ENCODE measurements at places on chromosomes 12 and 14. TPM values are rescaled to one million over a fixed set of nuclear protein-coding genes. Genes with fewer than 3 reads are reported as not detected.

DNA sequence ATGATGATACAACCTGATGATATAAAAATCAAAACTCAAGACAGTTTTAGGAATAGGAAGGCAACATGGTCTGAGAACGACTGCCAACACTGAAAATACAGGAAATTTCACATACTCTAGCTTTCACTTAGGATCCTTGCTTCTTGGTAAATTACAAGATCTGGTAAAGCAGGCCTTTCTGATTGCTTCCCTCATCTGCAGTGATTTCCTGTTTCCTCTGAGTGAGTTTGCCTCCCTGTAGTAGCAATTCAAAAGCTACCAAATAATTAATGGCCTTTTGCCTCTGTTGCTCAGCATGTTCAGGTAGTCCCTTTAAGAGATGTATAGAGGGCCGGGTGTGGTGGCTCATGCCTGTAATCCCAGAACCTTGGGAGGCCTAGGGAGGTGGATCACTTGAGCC is 2.0 kb upstream of the IRAK3 start:
- no peak for DNase-seq

- DNase-seq: no peak
These were observed 175.2 kb upstream of the GRIN2B start for GRCh38 chr12:14156606-14157005.

DNA sequence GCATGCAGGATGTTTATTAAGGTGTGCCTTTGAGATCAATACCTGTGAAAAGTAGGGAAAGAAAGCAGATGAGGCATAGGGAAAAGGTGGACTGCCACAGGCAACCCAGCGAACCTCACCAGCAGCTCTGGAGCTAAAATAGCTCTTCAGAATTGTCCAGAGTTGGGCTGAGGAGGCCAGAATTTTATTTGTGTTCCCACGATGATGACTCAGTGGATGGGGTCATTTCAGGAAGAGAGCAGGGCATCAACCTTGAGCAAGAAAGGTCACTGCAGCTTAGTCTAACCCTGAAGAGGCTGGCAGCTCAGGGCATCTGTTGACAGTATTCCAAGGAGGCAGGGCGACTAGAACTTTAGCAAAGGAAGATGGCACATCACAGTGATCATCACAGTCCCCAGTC is 696.1 kb downstream of the DIO2 start:
- no peak for DNase-seq

Gene GLIPR1L1
- total RNA-seq: not detected

Gene ARHGAP9
- 1.1 TPM for total RNA-seq

Gene KRT80
- total RNA-seq: 19.4 TPM

Gene HAL
- 0.21 TPM for total RNA-seq
